ENCODE measurements at places on chromosomes 3 and 15.

DNA sequence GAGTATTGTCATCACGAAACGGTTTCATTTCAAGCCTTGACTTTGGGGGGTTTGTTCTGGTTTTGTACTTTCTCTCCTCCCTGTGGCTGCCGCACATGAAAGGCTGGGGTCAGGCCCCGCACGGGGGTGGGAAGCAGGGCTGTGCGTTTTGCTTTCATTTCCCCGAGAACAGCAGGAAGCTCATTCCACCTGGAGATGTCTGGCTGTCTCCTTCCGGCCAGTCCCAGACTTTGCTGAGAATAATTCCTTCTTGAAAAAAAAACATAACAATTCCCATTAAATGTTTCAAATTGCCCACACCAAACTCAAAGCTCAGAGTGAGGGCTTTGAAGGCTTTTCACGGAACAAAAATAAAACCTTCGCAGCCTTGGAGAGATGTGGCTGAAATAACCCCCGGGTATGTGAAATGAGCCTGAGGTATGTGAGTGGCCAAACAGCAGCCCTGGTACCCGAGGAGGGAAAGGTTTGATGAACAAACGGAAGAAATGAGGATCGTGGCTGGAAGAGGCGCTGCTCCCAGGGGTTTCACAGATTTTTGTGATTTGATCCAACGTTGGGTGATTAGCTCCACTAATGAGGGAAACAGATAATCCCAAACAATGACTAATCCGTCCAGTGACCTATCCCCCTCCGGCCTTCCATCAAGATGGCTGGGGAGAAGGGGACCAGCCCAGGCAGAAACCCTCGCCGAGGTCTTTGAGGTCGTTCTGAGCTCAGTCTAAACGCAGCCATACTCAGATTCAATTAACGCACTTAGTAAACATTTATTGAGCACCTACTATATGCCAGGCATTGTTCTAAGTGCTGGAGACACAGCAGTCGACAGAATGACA lies 126.9 kb upstream of the MEF2A start:
- no peak for DNase-seq

- DNase-seq = no peak
Observed at GRCh38 chr3:24096695-24097290, 151.7 kb downstream of the NR1D2 start.

GRCh38 chr3:102159810-102160451 lies 274.9 kb upstream of the ZPLD1 start:
- no peak for DNase-seq

DNA sequence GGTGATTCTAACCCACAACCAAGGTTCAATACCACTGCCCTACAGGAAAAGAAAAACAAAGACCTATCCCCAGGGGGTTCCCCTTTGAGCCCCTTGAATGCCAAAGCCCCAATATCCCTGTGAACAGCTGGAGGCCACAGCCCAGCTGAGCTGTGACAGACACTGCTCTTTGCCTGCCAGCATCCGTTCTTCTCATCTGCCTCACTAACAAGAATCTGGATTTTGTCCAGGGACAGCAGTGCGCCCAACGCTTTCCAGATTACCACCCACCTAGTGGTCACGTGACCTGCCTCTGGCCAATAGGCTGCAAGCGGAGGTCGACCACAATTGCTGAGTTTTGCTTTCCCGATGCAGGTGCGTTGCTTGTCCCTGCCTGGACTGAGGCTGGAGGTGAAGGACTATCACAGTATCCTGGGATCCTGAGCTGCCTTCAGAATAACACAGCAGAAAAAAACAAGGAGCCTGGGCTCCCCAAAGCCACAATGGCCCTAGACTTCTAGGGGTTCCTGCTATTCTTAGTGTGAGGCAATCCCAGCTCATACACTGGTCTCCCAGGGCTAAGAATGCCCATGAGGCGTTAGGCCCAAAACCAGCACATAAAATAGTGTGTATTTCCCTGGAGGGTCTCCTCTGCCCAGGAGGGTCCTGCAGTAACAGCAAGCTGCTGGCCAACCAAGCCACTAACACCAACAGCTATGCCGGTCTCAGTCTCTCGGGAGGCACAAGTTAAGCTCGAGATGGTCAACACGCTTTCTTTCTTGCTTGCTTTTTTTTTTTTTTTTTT lies 13.8 kb downstream of the BDH1 start:
- no peak for DNase-seq

DNA sequence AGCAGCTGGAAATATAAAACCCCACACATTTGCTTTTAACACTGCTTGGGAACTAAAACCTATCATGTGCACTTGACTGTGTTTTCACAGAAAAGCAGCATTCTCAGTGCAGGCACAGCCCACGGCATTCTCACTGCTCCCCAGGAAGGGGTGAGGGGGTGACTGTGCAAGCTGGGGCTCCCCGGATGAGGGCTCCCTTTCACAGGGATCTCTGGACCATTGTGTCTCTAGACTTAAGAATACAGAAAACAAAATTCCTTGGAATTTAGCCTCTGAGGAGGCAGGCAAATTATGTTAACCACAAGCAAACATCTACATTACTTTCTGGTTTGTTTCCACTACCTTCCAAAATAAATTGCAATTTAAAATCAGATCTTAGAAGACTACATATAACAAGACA lies 100.3 kb downstream of the FSIP1 start:
- no peak for DNase-seq

GRCh38 chr15:73704869-73705645 lies 20.9 kb downstream of the CD276 start:
- DNase-seq = peak; percentile 70

DNA sequence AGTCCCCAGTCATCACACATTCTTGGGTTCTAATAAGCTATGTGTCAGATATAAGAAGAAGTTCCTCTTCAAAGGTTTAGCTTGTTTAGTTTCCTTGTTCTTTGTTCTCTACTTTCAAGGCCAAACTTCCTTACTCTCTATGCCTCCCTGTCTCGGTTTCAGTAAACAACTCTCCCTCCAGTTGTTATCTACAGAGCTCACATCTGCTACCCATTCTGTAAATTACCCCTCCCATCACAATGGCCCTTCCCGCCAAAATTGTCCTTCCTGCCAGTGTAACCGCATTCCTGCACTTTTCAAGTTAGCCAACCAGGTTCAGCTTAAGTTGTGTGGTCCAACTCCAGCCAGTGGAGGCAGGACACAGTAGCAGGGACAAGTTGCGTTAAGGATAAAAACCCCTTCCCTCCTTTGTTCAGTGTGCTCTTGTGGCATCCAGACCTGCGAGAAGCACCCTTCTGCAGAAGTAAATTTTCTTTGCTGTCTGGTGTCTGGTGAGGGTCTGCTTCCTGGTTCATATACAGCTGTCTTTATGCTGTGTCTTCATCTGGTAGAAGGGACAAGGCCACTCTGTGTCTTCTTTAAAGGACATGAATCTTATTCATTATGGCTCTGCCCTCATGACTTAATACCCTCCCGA lies 342.1 kb upstream of the GRM7 start:
- DNase-seq = no peak

- no peak for DNase-seq
Observed at GRCh38 chr3:9135930-9136525, 113.4 kb downstream of the SRGAP3 start.

DNA sequence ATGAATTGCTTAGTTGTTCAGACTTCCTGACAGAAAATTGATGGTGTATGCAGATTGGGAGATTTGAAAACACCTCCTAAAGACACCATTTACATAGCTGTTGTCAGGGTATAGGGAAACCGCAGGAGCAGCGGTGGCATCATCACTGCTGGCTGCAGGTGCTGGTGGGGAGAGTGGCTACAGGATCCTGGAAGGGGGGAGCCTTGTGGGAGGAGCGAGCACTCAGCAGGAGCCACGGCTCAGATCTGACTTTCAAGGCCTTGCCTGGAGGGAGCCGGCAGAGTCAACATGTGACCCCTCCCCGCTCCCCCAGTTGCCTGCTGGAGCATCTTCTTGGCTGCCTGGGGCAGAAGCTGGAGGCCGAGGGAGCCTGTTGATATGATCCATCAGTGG lies 26.1 kb downstream of the EDEM1 start:
- DNase-seq = no peak

DNA sequence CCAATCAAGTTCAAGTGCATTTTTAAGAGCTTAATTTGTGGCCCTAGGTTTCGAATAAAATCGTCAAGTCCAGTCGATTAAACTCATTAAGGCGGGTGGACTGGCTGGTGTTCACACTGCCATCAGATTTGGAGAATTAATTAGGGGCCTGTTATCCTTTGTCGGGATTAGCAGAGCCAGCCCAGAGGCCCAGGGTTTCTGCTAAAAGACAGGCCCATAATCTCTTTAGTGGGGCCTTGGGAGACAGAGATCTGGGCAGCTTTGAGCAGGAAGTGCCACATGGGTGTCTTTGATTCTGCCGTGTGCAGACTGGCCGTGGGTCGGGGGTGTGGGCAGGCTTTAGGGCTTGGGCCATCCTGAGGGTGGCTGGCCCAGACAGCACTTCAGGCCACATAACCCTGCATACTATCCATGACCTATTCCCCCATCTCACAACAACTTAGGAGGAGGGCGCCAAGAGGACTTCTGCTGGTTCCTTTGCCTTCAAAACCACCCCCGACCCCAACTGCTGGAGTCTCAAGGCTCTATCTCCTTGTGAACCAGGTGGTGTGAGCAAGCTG lies 94.7 kb downstream of the PLXNA1 start:
- DNase-seq = no peak

- DNase-seq = no peak
Observed at GRCh38 chr3:48456456-48456855, 9.9 kb downstream of the ATRIP start.

DNA sequence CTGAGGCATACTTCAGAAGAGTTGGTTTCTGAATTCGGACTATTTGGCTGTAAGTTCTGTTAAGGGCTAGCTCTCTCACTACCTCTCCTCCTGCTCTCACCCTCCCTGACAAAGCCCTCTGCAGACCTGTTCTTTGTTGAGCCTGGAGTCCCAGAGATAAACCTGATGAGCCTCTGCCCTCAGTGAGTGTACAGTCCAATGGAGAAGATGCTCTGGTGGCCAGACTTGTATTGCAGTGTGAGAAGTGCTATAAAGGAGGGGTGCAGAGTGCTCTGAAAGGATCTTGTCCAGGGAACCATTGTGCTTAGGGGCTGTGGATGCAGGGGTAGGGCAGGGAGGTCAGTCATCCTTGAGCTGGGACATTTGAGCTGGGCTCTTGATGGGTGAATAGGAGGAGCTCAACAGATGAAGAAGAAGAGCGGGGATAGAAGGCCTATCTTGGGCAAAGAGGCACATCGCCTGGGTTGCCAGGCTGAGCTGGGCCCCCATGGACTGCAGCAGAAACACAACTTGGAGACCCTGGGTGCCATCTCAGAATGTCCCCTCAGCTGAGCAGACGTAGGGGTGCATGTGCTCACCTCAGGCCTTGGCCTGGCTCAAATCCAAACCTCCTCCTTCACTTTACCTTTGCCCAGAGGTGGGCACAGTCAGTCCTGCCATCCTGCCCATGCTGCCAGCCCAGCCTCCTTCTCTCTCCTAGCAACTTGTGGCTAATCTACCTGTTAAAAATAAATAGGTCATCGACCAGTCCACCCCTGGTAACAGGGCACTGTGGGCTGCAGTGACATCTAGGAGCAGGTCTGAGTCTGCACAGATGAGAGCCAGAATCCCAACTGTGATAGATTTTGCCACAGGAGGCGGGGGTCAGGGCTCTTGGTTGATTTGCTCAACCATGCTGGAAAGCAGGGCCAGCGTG lies 3.3 kb downstream of the CAND2 start:
- no peak for DNase-seq

DNA sequence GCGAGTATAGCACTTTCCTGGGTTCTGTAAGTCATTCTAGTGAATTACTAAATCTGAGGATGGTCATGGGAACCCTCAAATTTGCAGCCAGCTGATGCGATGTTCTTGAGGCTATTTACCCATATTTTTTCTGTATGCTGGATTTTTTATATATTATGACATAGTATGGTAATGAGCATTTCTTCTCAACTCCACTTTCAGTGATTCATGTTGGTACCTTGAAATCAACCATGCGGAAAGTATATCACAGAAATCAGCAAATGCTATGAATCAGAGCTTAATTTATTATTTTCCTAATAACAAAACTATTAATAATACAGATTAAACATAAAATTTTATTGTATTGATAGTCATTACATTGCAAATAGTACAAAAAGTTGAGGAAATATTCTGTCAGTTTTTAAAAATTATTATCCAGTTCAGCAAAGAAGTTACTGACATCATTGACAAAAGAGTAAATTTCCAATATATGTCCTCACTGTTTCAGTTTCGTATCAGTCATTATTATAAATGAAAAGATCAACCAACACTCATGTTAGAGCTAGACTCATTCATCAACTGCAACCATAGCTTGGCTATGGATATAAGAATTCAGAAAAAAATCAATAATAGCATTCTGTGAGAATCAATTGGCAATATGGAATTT lies 164.3 kb upstream of the SETMAR start:
- DNase-seq = no peak

DNA sequence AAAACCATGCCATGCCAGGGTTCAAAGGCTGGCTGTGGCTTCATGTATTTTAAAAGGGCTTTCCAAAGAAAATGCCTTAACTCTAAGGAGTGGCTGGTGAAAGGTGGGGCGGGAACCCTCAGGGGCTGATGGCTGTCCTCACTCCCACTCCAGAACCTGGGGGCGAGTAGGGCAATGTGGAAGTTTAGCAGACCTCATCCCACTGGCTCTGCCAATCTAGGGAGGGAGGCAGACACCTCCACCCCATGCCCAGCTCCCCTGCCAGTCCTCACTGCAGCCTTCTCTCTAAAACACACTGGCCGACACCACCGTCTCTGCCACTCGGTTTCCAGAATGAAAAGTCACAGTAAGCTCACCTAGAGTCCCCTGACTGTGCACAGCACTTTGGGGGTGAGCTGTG lies 99.5 kb downstream of the TMEM266 start:
- no peak for DNase-seq

GRCh38 chr15:74365598-74366445 lies 1.6 kb downstream of the CYP11A1 start:
- no peak for DNase-seq

DNA sequence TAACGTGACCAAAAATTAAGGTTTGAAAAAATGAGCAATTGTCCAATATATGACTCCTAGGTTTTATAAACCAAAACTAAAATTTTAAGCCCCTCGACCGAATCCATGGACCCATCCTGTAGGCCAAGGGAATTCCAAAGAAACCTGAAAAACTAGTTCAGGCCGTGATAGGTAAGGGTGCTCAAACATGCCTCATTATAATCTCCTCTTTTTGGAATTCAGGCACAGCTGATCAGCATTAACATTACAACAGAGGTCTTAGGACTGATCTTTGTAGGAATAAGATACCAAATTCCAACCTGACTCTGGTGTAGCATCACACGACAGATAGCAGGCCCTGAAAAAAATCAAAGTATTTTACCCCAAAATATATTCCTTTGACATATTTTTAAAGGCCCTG lies 155.7 kb downstream of the NEK10 start:
- no peak for DNase-seq

DNA sequence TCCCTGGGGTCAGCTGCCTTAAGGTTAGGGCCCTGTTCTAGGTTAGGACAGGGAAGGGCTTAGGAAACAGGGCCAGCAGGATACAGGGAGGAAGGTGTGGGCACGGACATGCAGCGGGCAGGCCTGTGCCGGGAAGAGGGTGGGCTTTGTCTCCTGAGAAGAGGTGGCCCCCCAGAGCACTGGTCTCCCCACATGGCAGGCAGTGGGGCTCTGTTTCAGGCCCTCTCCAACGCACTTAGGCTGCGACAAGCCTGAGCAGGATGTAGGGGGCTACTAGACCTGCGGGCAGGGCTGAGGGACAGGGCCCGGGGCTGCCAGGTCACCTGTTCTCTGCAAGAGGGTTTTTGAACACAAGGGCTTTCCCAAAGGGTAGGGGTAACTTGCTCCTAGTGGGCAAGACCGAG lies 33.5 kb downstream of the KLF13 start:
- no peak for DNase-seq

- DNase-seq = peak; percentile 9
Observed at GRCh38 chr15:57861034-57861638, 154.6 kb downstream of the POLR2M start.

Measured in GM19239 (cell line).